ENCODE measurements at places on chromosomes 13 and 19. TPM values are rescaled to one million over a fixed set of nuclear protein-coding genes. Genes with fewer than 3 reads are reported as not detected.

FTL gene
- 7,108 TPM for total RNA-seq

DNA sequence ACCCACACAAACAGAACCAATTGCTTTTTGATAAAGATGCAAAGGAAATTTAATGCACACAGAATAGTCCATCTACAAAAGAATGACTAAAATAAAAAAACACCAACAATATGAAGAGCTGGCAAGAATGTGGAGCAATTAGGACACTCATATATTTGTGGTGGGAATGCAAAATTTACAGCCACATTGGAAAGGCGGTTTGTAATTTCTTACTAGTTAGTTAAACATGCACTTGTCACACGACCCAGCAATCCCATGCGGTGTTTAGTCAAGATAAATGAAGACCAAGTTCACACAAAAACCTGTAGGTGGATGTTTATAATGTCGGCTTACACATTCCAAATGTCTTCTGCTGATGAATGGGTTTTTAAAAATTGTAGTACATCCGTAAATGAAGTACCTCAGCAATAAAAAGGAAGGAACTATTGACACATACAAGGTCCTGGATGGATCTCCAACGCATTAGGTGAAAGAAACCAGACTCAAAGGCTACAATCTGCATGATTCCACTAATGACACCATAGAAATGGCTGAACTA, 5.2 kb downstream of the GRTP1 start:
- DNase-seq: no peak
- H3K4me3 ChIP-seq: no peak overlapping the region
- no peaks in the 10 kb centered on the region for H3K27me3 ChIP-seq
- no peaks in the 10 kb centered on the region for H3K36me3 ChIP-seq

GRCh38 chr19:15701757-15702533, 25.9 kb upstream of the OR10H2 start:
- no peaks in the 10 kb centered on the region for H3K27me3 ChIP-seq
- no peaks in the 10 kb centered on the region for H3K4me1 ChIP-seq
- DNase-seq: no peak

DNA sequence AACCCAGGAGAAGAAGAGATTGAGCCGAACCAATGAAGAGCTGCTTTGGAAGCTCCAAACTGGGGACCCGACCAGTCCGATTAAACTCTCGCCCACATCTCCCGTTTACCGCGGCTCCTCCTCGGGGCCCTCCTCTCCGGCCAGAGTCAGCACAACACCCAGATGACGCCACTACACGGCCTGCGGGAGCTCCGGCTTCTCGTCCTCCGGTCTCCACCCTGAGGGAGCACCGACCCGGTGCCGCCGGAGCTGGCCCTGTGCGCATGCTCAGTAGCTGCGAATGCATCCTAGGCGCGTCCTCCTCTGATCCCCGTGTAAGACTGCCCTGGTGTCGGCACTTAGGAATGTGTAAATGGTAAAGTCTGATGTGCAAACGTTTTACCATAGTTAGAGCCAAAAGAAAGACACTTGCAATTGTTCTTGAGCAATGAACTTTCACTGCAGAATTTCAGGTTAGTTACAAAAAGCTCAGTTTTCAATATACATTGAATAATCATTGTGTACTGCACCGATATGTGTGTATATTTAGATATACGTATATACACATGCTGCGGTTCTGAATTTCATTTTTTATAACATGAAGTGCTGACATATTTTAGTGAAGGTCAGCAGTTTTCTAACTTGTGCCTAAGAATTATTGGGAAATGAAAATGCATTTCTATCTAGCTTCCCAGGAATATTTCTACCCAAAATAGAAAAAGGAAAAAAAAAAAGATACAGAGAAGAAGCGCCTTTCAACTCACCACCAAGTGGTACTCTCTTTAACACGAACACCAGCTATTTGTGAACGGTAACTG, 92.2 kb downstream of the SLC7A1 start:
- no peak for DNase-seq
- no peak overlapping the region for H3K4me3 ChIP-seq

GRCh38 chr19:35872180-35872579, 3.8 kb downstream of the APLP1 start:
- H3K27ac ChIP-seq: no peak overlapping the region
- no peak for DNase-seq
- H3K36me3 ChIP-seq: no peaks in the 10 kb centered on the region

DNA sequence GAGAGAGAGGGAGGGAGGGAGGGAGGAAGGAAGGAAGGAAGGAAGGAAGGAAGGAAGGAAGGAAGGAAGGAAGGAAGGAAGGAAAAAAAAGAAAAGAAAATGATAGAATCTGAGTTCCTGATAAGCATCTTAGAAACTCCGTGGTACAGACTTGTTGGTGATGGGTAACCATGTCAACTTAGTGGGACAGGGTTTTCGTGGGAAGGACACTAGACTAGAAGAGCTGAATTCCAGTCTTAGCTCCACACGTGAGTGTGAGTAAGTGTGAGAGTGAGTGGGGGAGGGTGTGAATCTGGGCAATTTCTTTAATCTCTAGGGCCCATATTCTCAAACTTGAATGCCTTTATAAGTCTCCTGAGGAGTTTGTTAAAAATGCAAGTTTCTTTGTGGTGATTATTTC, 35.0 kb downstream of the PABPC3 start:
- DNase-seq: no peak
- H3K36me3 ChIP-seq: no peaks in the 10 kb centered on the region
- H3K27ac ChIP-seq: no peak overlapping the region
- no peaks in the 10 kb centered on the region for H3K4me1 ChIP-seq
- no peaks in the 10 kb centered on the region for H3K27me3 ChIP-seq

DNA sequence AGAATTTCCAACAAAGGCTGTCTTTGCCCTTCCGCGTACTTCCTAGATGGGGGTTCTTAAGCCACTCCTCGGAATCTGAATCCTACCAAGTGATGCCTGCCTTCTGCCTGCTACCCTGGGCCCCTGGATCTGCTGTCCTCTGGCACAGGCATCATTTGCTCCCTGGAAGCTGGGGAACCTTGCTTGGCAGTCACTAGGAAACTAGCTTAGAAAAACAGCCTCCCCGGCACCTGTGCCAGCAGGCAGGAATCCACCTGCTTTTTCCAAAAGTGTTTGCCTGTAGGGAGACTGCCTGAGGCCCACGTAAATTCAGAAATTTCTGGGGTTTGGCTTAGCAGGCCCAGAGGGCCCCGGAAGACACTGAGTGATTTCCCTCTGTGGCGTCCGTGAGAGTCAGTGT, 442.4 kb downstream of the TSHZ3 start:
- no peak overlapping the region for H3K4me3 ChIP-seq
- H3K27ac ChIP-seq: no peak overlapping the region
- no peak for DNase-seq
- no peaks in the 10 kb centered on the region for H3K27me3 ChIP-seq
- H3K4me1 ChIP-seq: no peaks in the 10 kb centered on the region

DNA sequence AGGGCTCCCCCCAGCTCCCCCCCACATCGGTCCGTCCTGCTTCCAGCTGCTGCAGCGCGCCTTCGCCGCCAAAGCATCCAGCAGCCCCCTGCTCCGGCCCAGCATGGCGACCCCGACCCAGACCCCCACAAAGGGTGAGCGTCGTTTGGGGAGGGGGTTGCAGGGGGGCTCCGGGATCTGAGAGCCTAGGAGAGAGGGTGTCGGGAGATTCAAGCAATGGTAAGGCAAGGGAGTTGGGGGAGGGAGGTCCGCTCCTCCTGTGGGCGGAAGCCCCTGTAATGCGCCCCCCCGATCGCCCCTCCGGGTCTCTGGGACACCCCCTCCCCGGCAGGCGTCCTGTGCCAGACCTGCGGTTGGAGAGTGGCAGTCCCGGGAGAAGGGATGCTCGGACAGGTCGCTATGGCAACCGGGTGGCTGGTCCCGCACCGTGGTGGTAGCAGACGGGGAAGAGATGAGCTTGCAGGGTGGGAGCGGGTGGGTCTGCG, at the start of gene FXYD7:
Gene FXYD7 (plus strand): TSS at position 25 of the 485 bp plus-strand sequence. CDS start 79 bp downstream, at position 104.
- no peak within 1 kb of the TSS for H3K27ac ChIP-seq
- H3K27me3 ChIP-seq: no peaks in the 10 kb centered on the region
- H3K4me3 ChIP-seq: peak within 1 kb of the TSS; percentile 24

ZNF558 gene
- 44.1 TPM for total RNA-seq

GRCh38 chr13:77184455-77184854, 142.4 kb downstream of the MYCBP2 start:
- H3K4me1 ChIP-seq: no peaks in the 10 kb centered on the region
- H3K4me3 ChIP-seq: no peak overlapping the region
- no peaks in the 10 kb centered on the region for H3K27me3 ChIP-seq
- peaks cover 26% of the 10 kb centered on the region for H3K36me3 ChIP-seq

- no peaks in the 10 kb centered on the region for H3K27me3 ChIP-seq
- H3K4me3 ChIP-seq: no peak overlapping the region
Measured at GRCh38 chr19:41377977-41378709, 1.8 kb downstream of the TMEM91 start.

DNA sequence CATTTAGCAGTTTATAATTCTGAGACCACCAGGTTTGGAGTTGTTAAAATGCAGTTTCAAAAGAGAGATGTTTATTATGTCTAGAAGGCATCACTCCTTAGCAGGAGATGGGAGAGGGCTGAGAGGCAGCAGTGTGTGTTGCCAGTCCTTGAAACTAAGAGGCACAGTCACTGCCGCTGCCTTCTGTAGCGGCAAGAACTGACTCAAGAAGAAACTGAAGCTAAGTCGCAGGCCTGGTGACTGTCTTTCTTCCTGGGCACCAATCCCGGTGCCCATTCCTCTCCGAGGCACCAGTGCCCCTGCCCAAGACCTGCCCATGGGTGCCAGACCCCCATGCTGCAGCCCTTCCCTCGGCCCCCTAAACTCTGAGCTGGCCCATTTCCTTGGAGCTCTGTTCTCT, 20.1 kb downstream of the N4BP2L1 start:
- H3K36me3 ChIP-seq: no peaks in the 10 kb centered on the region
- peaks cover 7% of the 10 kb centered on the region for H3K4me1 ChIP-seq
- H3K4me3 ChIP-seq: no peak overlapping the region
- H3K27me3 ChIP-seq: no peaks in the 10 kb centered on the region
- DNase-seq: no peak
- no peak overlapping the region for H3K27ac ChIP-seq

NTF4 gene
- total RNA-seq: not detected

- H3K4me1 ChIP-seq: no peaks in the 10 kb centered on the region
- H3K27ac ChIP-seq: peak overlapping the region; percentile 26
- no peaks in the 10 kb centered on the region for H3K36me3 ChIP-seq
- H3K27me3 ChIP-seq: no peaks in the 10 kb centered on the region
- peak; percentile 11 for DNase-seq
Measured at GRCh38 chr19:29098863-29099481, 114.0 kb downstream of the UQCRFS1 start.

PALM3 gene
- not detected for total RNA-seq

- H3K4me3 ChIP-seq: no peak overlapping the region
- no peaks in the 10 kb centered on the region for H3K4me1 ChIP-seq
- no peaks in the 10 kb centered on the region for H3K36me3 ChIP-seq
- H3K27me3 ChIP-seq: no peaks in the 10 kb centered on the region
Measured at GRCh38 chr19:31092274-31092673, 257.0 kb downstream of the TSHZ3 start.

C19orf85 gene
- not detected for total RNA-seq

CEACAM8 gene
- total RNA-seq: not detected

RDH8 gene
- not detected for total RNA-seq

C3 gene
- total RNA-seq: 754 TPM

SIAH3 gene
- total RNA-seq: not detected

DNA sequence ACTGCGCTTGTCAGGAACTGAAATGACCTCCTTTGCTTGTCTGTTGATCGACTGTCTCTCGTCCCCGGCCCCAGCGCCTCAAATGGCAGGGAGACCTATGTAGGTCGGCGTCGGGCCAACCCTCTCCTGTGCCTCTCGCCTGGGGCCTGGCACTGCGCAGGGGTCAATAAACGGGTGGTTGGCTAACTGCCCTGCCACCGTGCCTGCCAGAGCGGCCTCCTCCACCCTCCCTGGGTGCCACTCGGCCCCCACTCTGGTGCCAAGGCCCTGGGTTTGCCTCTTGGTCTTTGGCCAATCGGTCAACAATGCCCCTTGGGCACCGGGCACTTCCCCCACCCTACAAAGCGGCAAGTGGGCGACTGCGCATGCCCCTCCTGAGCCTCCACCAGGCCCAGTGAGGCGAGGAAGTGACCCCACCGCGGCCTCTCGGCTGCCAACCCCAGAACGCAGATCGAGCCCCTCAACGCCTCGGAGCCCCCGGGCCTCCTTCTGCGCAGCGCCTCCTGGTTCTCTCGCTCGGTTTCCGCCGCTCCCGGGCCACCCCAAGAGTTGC, 1.1 kb downstream of the KEAP1 start:
- H3K27me3 ChIP-seq: no peaks in the 10 kb centered on the region
- H3K4me1 ChIP-seq: peaks cover 41% of the 10 kb centered on the region
- H3K36me3 ChIP-seq: peaks cover 12% of the 10 kb centered on the region
- peak overlapping the region; percentile 99 for H3K27ac ChIP-seq
- peak; percentile 37 for DNase-seq
- peak overlapping the region; percentile 96 for H3K4me3 ChIP-seq

DNA sequence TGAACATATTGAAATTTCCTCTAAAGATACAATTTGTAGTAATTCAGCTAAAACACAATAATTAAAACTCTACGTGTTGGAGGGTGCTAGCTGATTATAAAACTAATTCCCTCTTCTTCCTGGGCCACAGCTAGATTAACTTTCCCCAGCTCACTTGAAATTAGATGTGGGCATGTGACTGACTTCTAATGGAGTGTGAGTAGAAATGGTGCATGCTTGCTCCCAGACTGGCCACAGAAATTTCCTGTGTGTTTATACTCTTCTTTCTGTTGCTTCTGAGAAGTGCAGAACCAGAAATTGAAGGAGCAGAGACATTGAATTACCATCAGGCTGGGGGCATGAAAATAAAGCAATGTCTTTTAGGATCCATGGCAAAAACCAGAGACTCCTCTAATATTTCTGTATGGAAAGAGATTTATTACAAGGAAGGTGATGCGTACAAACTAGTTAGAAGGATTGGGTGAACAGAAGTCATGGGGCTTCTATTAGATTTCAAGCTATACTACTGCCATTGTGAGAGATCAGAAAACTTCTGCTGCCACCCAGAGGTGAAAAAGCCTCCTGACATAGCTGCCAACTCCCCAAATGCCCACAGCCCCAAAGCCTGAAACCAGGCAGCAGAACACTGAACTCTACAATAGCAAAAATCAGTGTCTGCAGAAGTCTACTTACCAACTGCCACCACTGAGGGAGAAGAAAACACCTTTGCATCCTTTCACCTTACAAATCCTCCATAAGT, 379.2 kb upstream of the MIR17HG start:
- H3K4me1 ChIP-seq: no peaks in the 10 kb centered on the region
- no peak overlapping the region for H3K27ac ChIP-seq
- H3K4me3 ChIP-seq: no peak overlapping the region
- no peaks in the 10 kb centered on the region for H3K36me3 ChIP-seq
- DNase-seq: no peak

GRCh38 chr19:49333811-49334288, 1.4 kb upstream of the CD37 start:
- H3K27me3 ChIP-seq: no peaks in the 10 kb centered on the region
- H3K27ac ChIP-seq: no peak overlapping the region
- H3K36me3 ChIP-seq: no peaks in the 10 kb centered on the region
- no peak for DNase-seq

GRCh38 chr13:91074091-91074490, 273.4 kb upstream of the MIR17HG start:
- H3K36me3 ChIP-seq: no peaks in the 10 kb centered on the region
- H3K4me1 ChIP-seq: no peaks in the 10 kb centered on the region
- no peaks in the 10 kb centered on the region for H3K27me3 ChIP-seq
- no peak for DNase-seq
- H3K4me3 ChIP-seq: no peak overlapping the region

GRCh38 chr19:12847159-12848139, 9.1 kb downstream of the MAST1 start:
- H3K27me3 ChIP-seq: peaks cover 3% of the 10 kb centered on the region
- no peaks in the 10 kb centered on the region for H3K36me3 ChIP-seq
- DNase-seq: peak; percentile 27
- peaks cover 5% of the 10 kb centered on the region for H3K4me1 ChIP-seq
- peak overlapping the region; percentile 61 for H3K4me3 ChIP-seq

- H3K27ac ChIP-seq: peak overlapping the region; percentile 83
- no peaks in the 10 kb centered on the region for H3K27me3 ChIP-seq
- H3K36me3 ChIP-seq: no peaks in the 10 kb centered on the region
- H3K4me1 ChIP-seq: peaks cover 50% of the 10 kb centered on the region
- peak; percentile 71 for DNase-seq
Measured at GRCh38 chr19:2167896-2168618, 4.3 kb downstream of the DOT1L start.
